Brain (organoid and tissue), 16 donors: ENCODE measurements at places on chromosomes 12 and 14. TPM values are rescaled to one million over a fixed set of nuclear protein-coding genes. Genes with fewer than 3 reads are reported as not detected.

MYF6 gene
- not detected for polyA plus RNA-seq

CLEC4D gene
- polyA plus RNA-seq = not detected

BCL2L2 gene
- polyA plus RNA-seq = 35.7 TPM

CAMKK2 gene
- 38.1 TPM for polyA plus RNA-seq

AKAP3 gene
- polyA plus RNA-seq = 2.2 TPM

SEC23A gene
- 11.4 TPM for polyA plus RNA-seq

DAO gene
- polyA plus RNA-seq = 0.78 TPM

CPNE6 gene
- 20.6 TPM for polyA plus RNA-seq

FOXM1 gene
- 76.9 TPM for polyA plus RNA-seq

SMCO2 gene
- polyA plus RNA-seq = 0.39 TPM

IAPP gene
- not detected for polyA plus RNA-seq

KRT6C gene
- not detected for polyA plus RNA-seq

KCNA1 gene
- 62.6 TPM for polyA plus RNA-seq

TAS2R31 gene
- polyA plus RNA-seq = not detected

AMDHD1 gene
- polyA plus RNA-seq = not detected

ERBB3 gene
- polyA plus RNA-seq = 23.5 TPM

PTPRQ gene
- not detected for polyA plus RNA-seq

ZNF410 gene
- 47.7 TPM for polyA plus RNA-seq

LHX5 gene
- 0.10 TPM for polyA plus RNA-seq

CNOT2 gene
- polyA plus RNA-seq = 42.9 TPM

PLBD1 gene
- polyA plus RNA-seq = 0.98 TPM

ADAM20 gene
- not detected for polyA plus RNA-seq

SLC5A8 gene
- not detected for polyA plus RNA-seq

SIX6 gene
- polyA plus RNA-seq = 5.2 TPM

TAS2R46 gene
- polyA plus RNA-seq = not detected

SMARCC2 gene
- polyA plus RNA-seq = 113 TPM

WNT1 gene
- not detected for polyA plus RNA-seq

KERA gene
- polyA plus RNA-seq = not detected

TEX22 gene
- 0.41 TPM for polyA plus RNA-seq

RGS6 gene
- polyA plus RNA-seq = 1.9 TPM

GSG1 gene
- polyA plus RNA-seq = not detected

SAMD15 gene
- 1.3 TPM for polyA plus RNA-seq

IKBIP gene
- polyA plus RNA-seq = 2.7 TPM

GSC gene
- polyA plus RNA-seq = not detected

ESPL1 gene
- polyA plus RNA-seq = 11.8 TPM

LUM gene
- polyA plus RNA-seq = 0.76 TPM

BMP4 gene
- polyA plus RNA-seq = 3.3 TPM

C12orf60 gene
- polyA plus RNA-seq = 5.4 TPM

FGF6 gene
- not detected for polyA plus RNA-seq

FANCM gene
- 1.6 TPM for polyA plus RNA-seq

SOAT2 gene
- not detected for polyA plus RNA-seq

FIGNL2 gene
- polyA plus RNA-seq = 0.46 TPM

CNTN1 gene
- 19.5 TPM for polyA plus RNA-seq
